ENCODE measurements at places on chromosomes 12 and 14.

DNA sequence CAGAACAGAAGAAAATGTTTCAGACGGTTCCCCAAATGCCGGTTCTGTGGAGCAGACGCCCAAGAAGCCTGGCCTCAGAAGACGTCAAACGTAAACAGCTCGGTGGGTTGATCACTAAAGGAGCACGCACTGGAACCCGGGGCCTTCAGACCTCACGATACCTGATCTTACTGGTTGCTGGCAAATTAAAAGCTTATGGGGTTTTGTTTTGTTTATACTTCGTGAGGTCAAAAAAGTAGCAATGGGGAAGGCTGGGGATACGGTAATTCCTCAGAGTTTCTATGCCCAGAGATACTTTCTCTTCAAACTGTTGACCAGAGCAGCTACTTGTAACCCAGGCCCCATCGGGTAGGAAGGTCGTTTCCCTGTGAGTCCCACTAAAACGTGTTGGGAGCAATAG, 1.7 kb downstream of the CDKN1B start:
- DNase-seq: no peak

GRCh38 chr12:5476356-5476755, 44.4 kb downstream of the NTF3 start:
- no peak for DNase-seq

GRCh38 chr12:31900271-31900670, 58.9 kb upstream of the RESF1 start:
- DNase-seq: peak; percentile 42

DNA sequence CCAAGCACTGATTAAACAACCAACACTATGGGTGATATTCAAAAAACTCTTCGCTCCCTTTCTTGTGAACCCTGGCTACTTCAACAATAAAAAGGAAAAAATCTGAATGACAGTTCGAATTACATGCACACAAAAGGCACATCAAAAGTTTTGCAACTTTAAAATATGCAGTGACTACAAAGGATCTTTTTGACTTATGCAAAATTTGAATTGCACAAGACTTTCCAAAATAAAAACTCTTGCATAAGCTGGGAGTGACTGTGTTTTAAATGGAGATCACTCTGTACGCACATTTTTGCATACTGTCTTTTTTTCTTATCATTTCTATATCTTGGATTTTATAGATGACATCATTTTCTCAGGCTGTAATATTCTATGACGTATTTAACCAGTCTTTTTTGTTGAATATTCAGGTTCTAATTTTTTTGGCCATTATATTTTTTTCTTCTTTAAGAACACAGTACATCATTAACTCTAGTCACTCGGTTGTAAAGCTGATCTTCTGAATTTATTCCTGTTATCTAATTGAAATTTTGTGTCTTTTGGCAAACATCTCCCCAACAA, 667.6 kb upstream of the TBX3 start:
- DNase-seq: peak; percentile 81

DNA sequence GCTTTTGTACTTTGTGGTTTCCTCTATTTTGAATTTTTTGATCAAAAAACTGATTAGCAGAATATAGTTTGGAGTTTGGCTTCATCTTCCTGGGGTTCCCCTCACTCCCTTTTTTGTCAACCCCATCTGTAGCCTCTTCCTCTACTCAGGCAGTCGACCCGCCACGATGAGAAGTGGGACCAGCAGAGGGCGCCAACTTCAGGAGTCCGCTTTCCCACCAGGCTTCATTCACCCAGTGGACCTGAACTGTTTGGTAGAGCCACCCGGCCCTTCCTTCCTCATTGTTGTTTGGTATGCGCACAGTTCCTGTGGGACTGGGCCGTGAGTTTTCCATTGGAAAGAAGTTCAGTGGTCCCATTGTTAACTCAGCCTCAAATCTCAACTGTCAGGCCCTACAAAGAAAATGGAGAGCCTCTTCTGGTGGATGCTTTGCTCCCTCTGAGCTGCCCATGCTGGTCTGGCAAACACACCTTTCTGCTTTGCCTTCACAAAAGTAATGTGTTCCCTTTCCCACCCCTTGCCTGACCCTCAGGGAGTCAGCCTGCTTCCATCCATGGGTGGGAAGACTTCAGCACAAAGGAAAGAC, 21.7 kb downstream of the TMBIM6 start:
- peak; percentile 41 for DNase-seq

DNA sequence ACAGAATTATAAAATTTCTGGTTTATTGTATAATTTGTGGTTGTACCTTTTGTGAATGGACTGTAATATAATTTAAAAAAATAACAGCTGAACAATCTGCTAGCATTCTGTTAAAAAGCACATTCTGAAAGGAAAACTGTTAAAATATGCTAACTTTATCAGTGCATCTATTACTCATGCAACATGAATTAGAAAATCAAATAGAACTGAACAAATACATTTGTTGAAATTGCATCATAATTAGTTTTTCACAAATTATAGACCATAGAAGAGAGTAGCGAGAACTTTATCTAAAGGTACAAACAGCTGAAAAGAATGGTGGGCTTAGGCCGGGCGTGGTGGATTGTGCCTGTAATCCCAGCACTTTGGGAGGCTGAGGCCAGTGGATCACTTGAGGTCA, 33.0 kb downstream of the PTPN21 start:
- peak; percentile 27 for DNase-seq

GRCh38 chr12:45745861-45746277, 16.4 kb downstream of the ARID2 start:
- peak; percentile 64 for DNase-seq

Data from amniotic epithelial cell (primary cell).